ENCODE measurements at places on chromosomes 4 and X. TPM values are rescaled to one million over a fixed set of nuclear protein-coding genes. Genes with fewer than 3 reads are reported as not detected.

MAGEB17 gene
- total RNA-seq, result not detected

XAGE2 gene
- not detected for total RNA-seq

ZNF732 gene
- not detected for total RNA-seq

MAMLD1 gene
- 9.3 TPM for total RNA-seq

YIPF7 gene
- 0.21 TPM for total RNA-seq

TCEAL5 gene
- total RNA-seq, result not detected

PNMA3 gene
- total RNA-seq, result 0.19 TPM

CXorf51B gene
- total RNA-seq, result not detected

SOX3 gene
- total RNA-seq, result not detected

CASP3 gene
- total RNA-seq, result 21.2 TPM

ATP1B4 gene
- total RNA-seq, result not detected

PLP1 gene
- total RNA-seq, result not detected

MBNL3 gene
- not detected for total RNA-seq

NSG1 gene
- 2.2 TPM for total RNA-seq

KLF8 gene
- not detected for total RNA-seq

HSD17B13 gene
- total RNA-seq, result 0.08 TPM

ARHGEF38 gene
- total RNA-seq, result not detected

CITED1 gene
- 1.8 TPM for total RNA-seq

ENAM gene
- not detected for total RNA-seq

ERCC6L gene
- 12.4 TPM for total RNA-seq

DDX3X gene
- total RNA-seq, result 207 TPM

NPY2R gene
- 0.02 TPM for total RNA-seq

SSX2B gene
- total RNA-seq, result not detected
